T-helper 17 cell (primary cell): ENCODE measurements at places on chromosomes 4 and X. TPM values are rescaled to one million over a fixed set of nuclear protein-coding genes. Genes with fewer than 3 reads are reported as not detected.

DNA sequence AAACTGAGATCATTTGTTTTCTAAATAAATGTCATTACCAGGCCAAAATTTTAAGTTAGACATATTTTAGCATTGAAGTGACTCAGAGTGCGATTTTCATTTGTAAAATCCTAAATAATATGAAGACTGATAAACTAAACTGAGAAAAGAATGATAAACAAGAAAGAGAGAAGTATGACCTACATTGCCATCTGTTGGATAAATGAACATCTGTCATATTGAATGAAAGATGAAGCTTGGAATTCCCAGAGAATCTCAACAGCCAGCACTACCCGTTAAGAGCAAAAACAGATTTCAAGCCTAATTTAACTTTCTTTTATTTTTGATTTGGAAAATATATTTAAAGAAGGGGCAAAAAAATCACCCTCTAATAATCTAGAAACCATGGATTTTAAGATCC, 591.0 kb upstream of the ATOH1 start:
- no peak for DNase-seq

DNA sequence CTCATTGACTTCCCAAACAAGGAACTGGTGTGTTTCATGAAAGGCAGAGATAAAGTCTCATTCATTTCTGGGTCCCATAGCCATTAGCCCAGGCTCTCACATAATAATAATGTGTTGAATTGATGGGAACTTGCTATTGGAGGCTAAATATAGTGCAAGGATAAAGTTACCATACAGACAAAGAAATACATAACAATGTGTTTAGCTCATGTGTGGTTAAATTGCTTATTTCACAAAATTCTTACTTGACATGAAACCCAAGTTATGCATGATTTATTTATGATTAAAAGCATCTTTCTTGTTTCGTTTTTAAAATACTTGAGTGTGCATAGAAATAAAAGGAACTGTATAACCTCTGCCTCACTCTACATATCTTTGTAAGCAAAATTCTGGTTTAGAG, 37.3 kb upstream of the LPAR4 start:
- DNase-seq, result no peak

- no peak for DNase-seq
Measured at GRCh38 chr4:6507345-6507744, 34.9 kb upstream of the PPP2R2C start.

DNA sequence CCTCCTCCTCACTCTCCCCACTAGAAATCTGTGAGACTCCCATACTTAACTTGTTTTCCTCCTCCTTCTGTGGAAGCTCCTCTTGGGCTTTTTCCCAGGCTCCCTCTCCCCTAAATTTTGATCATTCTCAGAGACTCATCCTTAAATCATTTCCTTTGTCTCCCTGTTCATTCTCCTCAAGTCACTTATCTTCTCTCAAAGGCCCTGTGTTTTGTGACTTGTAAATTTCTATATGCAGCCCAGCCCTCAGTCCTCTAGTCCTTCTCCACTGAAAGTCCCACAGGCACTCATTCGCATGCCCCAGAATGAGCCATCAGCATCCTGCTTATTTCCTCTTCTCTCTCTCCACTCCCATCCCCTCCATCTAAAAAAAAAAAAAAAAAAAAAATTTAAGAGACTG, 171.8 kb downstream of the SOWAHB start:
- DNase-seq, result no peak

DNA sequence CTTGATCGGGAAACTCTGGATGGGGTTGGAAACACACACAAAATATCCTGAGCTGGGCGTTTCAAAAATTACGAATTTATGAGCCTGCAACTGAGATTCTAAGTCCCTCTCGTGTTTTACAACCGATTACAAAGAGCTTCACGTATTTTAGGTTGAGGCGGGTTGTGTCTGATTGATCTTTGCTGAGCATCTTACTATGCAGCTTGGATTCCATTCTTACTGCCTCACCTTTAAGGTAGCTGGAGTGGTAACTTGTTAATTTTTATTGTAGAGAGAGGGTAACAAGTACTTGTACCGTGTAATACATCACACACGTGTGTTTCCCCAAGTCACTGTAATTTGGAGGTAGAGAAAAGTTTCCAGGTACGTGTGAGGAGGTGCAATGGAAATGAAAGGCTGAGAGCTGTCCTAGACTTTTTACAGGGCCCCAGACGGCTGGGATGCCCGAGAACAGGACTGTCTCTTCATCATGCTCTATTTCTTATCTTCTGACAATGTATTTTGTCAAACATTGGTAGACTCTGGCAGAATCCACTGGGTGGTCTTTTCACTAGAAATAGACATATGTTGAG, 97.8 kb upstream of the TENM3 start:
- DNase-seq, result no peak

GRCh38 chrX:119503484-119503861, 35.2 kb downstream of the SLC25A5 start:
- no peak for DNase-seq

DNA sequence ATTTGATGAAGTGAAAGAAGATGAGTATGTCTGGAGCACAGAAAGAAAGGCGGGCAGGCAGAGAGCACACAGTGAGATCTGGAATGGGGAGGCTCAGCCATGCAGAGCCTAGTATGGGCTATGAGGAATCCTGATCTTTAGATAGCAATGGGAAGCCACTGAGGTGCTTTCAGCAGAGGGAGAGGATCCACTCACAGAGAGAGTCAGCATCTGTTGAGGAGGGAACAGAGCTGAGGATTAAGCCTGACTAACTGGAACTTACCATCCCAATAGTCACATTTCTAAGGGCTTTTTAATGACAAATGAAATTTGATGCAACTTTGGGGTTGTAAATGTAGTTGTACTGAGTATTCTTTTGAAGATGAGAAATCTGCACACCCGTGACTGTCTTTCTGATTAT, 20.6 kb upstream of the FGFBP2 start:
- no peak for DNase-seq

GRCh38 chrX:47743504-47743903, 84.5 kb upstream of the UXT start:
- DNase-seq, result no peak

GRCh38 chr4:55500072-55500471, 46.6 kb downstream of the CLOCK start:
- DNase-seq, result no peak

- DNase-seq, result no peak
Measured at GRCh38 chr4:143514497-143514896, 995 bp downstream of the SMARCA5 start.

GRCh38 chr4:39025552-39026085, 6.6 kb downstream of the TMEM156 start:
- no peak for DNase-seq

GRCh38 chr4:121758925-121759568, 5.9 kb downstream of the SMIM43 start:
- no peak for DNase-seq

GRCh38 chrX:63918611-63919010, 133.6 kb upstream of the ARHGEF9 start:
- DNase-seq, result no peak

- DNase-seq, result no peak
Measured at GRCh38 chrX:150200820-150201287, 162.3 kb upstream of the MAMLD1 start.

DNA sequence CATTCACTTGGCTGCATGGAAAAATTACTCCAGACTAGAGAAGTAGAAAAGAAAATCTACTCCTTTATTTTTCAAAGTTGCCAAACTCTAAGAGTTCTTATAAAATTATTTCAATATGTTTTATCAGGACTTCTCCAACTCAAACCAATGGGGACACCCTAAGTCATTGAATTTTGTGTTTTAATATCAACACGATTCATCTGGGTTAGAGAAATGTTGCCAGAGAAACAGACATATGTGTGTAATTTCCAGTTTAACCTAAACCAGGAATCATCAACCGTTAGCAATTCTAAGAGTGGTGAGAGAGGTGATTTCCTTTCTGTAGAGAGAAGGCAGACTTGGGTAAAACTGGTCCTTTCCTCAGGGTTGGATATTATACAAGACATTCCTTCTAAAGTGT, 291.8 kb downstream of the LDB2 start:
- DNase-seq, result no peak

DNA sequence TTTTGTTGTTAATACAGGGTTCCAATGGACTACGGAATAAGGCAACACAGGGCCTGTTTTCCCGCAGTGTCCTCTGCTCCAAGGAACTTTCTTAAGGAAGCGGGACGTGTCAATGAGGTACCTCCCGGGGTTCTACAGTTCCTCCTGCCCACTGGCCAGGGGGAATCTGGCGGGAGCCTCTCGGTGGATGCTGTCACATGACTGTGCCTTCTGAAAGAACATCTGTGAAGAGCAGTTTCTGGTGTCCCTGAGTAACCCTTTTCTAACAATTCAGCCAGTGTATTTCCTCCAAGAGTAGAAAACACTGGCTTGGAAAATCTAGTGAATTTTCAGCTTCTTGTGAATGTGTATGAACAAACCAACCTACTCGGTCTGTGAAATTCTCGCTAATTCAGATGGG, 32.7 kb downstream of the MFAP3L start:
- DNase-seq, result no peak

GRCh38 chrX:22445880-22446279, 173.2 kb downstream of the CBLL2 start:
- DNase-seq, result no peak

GRCh38 chr4:4912155-4912554, 52.7 kb downstream of the MSX1 start:
- DNase-seq, result no peak

- no peak for DNase-seq
Measured at GRCh38 chr4:5747738-5748375, 36.9 kb downstream of the EVC start.

DNA sequence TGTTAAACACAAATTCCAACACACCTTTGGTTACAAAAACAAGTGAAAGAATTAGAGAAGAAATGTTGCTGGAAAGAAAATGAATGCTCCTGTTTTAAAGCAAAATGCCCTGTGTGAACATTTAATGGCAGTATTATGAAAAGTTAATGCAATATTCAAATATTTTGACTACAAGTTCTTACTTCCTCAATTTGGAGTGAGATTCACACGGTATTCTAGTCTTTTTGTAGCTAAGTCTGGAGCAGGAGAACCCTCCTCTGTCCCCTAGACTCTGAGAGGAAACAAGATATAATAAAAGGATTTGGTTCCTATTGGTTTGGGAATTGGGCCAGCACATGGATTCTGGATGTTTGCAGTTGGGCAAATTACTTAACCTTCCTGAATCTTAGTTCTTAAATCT, 12.7 kb downstream of the MAD2L1 start:
- no peak for DNase-seq

- DNase-seq, result no peak
Measured at GRCh38 chr4:48949518-48950219, 36.4 kb upstream of the CWH43 start.

MGARP gene
- total RNA-seq, result not detected

KIAA0232 gene
- 16.1 TPM for total RNA-seq

POLN gene
- 3.9 TPM for total RNA-seq

DMP1 gene
- not detected for total RNA-seq

EOLA1 gene
- 66.3 TPM for total RNA-seq

ABLIM2 gene
- total RNA-seq, result 4.3 TPM

CENPVL3 gene
- total RNA-seq, result not detected

SOX3 gene
- total RNA-seq, result not detected

IL13RA2 gene
- total RNA-seq, result not detected

BBS12 gene
- total RNA-seq, result 1.4 TPM

WAS gene
- total RNA-seq, result 86.0 TPM
